ENCODE measurements at places on chromosomes 2 and 18.

- no peak for DNase-seq
Measured at GRCh38 chr2:190514676-190515075, 19.8 kb downstream of the NEMP2 start.

DNA sequence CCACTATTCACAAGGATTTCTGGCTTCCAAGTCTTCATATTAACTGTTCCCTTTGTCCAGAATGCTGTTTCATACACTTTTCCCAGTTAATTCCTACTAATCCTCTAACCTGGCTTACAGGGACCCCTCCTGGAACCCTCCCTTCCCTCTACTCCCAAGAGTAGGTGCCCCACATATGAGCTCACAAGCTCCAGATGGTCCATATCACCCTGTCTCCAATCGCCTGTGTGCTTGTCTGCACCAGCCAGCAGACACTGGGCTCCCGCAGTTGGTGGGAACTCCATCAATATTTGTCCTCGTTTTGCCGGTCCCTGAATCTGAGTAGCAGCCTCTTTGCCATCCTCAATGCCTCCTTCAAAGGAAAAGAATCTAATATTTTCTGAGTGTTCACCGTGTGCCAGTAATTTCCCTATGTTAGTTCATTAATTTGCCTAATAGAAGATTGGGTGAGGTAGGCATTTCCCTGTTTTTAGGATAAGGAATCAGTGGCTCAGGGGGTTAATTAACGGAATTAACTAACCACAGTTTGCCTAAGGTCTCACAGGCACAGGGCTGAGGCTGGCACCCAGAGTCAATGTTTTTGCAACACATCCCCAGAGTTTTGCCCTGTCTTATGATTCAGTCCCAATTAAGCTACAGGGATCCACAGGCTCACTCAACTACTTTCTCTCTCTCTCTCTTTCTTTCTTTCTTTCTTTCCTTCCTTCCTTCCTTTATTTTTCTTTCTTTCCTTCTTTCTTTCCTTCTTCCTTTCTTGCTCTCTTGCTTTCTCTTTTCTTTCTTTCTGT lies 141.6 kb upstream of the CYP1B1 start:
- DNase-seq, result no peak

- DNase-seq, result no peak
Measured at GRCh38 chr2:198639580-198639979, 818.2 kb downstream of the SATB2 start.

DNA sequence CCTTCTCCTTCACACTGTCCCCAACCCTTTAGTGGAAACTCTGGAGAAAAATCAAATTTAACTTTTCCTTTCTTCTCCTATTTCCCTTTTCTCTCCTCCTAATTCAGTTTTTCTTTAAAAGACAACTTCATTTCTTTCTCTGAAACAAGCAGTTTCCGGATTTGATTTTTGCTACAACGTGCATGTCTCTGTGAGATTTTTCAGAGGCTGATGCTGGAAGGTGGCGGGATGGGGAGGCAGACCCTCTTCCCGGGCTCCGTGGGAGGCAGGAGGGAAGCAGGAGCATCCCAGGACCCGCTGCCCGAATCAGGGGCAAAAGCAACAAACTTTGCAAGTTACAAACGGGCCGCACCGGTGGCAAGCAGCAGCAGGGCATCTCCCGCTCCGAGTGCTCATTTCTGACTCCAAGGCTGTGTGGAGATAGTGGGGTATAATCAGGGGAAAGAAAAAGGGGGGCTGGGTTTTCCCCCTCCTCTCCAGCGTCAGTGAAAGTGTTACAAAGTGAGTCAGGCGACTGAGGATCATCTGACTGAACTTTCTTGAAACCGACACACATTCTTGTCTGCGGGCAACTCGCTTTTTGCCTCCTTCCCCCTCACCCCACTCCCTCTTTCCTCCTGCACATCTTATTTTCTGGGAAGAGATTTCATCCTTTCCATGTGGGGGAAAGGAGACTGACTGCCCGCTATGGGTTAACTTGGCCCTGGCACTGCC lies 6.4 kb downstream of the ZEB2 start:
- no peak for DNase-seq

GRCh38 chr18:38076346-38077070 lies 510.9 kb upstream of the CELF4 start:
- no peak for DNase-seq

- no peak for DNase-seq
Measured at GRCh38 chr18:64474773-64475172, 325.9 kb upstream of the LINC00305 start.

- no peak for DNase-seq
Measured at GRCh38 chr2:12967804-12968203, 251.1 kb downstream of the TRIB2 start.

GRCh38 chr2:120567128-120567527 lies 168.5 kb upstream of the GLI2 start:
- DNase-seq, result no peak

GRCh38 chr18:50117863-50118262 lies 77.1 kb downstream of the MYO5B start:
- no peak for DNase-seq

GRCh38 chr2:1628893-1629292 lies 115.4 kb downstream of the PXDN start:
- peak; percentile 77 for DNase-seq

GRCh38 chr2:181632733-181633401 lies 24.0 kb downstream of the CERKL start:
- DNase-seq, result no peak

GRCh38 chr2:126049461-126049860 lies 606.5 kb upstream of the GYPC start:
- no peak for DNase-seq

DNA sequence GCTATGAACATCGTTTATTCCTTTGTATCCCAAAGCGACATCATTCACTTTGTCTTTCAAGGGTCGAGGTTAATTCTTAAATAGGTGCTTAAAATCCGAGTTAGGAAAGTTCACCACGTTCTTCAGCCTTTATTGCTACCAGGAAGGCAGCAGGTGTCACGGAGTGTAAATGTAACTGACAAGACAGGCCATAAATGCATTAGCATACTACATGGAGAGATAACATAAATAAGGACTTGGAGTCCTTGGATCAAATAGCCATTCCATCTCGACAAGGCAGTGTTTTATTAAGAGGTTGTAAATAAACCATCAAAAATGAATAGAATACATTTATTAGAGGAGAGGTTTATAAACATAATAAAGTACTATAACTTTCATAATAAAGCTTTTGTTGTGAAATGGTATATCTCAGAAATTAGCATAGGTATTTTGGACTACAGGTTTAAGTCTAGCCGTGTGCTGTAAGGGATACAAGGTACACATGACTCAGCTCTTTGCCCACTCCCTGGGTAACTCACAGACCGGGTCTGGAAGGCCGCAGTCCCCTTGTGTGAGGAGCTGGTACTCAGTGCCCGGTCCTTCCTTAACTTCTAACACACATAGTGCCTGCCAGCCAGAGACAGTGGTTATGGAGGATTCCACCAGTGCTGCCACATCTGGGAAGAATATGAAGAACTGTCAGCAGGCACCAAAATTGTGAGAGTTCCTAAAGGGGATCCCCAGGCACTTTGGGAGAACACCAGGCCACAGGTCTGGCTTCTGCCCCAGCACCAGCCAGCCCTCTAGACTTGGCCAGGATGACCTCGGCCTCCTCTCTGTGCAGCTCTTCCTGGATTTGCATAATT lies 29.4 kb downstream of the CAPN13 start:
- DNase-seq, result no peak

DNA sequence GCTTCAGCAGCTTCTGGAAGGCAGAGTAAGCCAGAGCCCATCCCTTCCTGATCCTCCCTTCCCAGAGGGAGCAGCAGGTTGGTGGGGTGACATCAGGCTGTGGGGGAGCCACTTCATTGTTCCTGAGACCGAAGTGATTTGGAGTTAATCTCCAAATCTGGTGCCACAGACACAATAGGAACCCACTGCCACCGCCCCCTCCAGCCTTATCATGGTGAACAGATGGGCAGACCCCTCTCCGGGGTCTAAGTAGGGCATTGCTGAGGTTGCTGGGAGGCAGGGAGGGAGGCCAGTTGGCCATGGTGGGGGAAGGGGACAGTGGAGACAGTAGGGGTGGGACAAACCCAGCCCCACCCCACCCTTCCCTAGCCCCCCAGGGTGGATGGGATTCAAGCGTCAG lies 25.6 kb upstream of the SLC35F6 start:
- no peak for DNase-seq

- no peak for DNase-seq
Measured at GRCh38 chr2:124996406-124996805, 971.3 kb downstream of the CNTNAP5 start.

DNA sequence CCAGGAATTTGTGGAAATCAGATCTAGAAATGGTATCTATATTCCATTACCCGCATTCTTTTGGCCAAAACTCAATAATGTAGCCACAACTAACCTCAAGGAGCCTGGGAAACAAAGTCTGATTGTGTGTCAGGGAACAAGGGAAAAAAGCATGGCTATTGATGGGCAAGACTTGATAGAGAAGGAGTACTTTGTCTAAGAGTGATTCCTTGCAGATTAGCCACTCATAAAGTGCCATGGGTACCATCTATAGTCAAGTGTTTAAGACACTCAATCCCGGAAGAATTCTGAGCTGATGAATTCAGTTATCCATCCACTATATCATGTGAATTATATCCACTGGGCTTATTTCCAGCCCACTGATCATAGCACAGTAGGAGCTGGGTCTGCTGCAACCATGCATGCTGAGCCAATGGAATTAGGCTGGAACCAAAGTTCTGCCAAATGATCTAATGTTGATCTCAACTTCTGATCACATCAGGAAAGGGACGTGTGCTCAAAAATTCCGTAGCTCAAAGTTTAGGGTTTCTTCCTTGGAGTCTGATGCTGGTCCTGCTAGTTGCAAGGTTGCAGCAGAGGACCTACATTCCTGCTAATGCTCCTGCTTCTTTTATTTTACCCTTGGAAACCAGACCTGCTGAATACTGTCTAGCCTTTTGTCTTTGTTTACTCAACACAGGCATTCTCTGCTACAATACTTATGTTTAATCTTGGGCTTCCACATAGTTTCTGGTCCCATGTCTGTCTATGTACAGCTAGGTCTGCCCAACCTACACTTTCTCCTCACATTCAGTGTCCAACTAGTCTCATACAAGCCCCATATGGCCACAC lies 629.7 kb downstream of the IRS1 start:
- no peak for DNase-seq

GRCh38 chr2:197028230-197028629 lies 101.7 kb upstream of the PGAP1 start:
- no peak for DNase-seq

GRCh38 chr2:161204846-161205245 lies 44.6 kb downstream of the TANK start:
- DNase-seq, result no peak

- no peak for DNase-seq
Measured at GRCh38 chr2:228037915-228038314, 143.6 kb downstream of the SPHKAP start.

- DNase-seq, result no peak
Measured at GRCh38 chr2:48362515-48362914, 167.4 kb upstream of the STON1 start.

DNA sequence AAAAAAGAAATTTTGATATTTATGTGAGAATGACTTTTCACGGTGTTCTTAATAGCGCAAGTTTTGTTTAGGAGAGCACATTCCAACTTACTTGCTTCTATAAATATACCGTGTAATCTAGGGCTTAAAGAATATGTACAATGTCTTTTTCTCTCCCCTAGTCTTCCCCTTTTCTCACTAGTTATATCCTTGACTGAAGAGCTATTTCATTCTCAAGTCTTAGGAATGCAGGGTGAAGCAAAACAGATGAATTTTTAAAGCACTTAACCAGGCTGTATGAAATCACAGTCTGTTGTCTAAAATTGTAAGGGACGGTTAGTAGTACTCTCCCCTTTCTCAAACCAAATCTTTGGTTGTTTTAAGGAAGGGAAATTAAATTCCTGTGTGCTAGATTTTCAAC lies 29.6 kb upstream of the SLC30A6 start:
- no peak for DNase-seq

GRCh38 chr2:95389245-95390119 lies 13.0 kb upstream of the FAHD2A start:
- DNase-seq, result peak; percentile 41

DNA sequence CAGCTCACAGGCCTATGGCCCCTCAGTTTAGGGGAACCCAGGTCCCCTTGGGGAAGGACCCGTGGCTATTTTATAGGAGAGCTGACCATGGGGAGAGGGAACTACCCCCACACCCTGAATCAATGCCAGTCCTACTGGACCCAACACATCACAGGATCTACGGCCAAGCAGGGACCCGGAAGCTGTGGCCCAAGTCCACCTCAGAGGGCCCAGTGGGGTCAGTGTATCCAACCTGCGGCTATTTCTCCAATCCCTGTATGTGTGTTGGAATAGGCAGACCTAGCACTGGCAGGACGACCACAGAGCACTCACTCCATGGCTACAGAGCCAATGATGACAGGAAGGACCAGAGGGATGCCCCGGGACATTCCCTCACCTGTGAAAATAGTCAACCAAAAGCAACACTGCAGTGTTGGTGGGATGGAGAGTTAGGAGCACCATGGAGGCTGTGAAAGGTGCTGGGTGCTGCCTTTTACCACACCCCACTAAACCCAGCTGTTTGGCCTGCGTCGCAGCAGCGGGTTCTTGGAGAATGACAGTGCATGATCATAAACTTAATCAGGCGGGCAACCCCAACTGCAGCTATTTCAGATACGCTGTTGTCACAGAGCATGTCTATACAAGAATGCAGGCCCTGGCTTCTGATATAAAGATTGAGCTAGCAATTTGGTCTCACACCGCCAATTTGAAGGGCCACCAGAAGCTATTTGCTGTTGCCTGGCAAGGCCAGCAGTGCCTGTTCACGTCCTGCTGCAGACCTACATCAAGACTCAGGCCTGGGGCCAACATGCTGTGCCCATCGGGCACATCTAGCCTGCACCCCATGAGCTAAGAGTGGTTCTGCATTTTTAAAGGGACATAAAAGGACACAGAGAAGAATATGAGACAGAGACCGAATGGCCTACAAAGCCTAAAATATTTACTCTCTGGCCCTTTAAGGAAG lies 110.4 kb downstream of the EIPR1 start:
- DNase-seq, result no peak

DNA sequence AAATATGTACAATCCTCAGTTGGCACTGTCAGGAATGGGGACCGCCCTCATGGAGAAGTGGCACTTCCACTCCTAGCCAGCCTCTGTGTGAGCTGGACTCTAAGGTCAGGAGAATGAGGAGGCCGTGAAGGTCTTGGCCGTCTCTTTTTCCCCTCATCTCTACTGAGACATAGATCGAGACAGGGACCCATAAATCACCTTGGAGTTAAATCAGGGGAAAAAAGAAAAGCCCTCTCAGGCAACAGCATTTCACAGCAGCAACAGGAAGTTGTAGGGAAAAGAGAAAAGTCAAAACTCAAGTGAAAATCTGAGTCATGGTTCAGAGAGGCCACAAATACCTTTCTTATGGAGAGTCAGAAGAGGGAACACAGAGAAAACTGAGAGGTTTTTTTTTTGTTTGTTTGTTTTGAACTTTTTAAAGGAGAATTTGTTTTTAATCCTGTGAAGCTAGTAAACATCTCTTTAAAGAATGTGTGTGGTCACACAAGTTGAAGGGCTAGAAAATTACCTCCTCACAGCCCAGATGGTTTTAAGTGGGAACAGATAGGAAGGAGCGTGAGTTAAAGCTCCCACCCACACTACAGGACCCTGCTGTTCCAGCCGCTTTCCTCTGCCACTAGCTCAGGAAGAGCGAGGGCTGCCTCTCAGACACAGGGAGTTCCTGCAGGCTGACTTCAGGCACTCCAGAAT lies 30.6 kb upstream of the CYP1B1 start:
- DNase-seq, result no peak

GRCh38 chr2:24009680-24010476 lies at the start of gene MFSD2B:
MFSD2B (plus strand) TSS chr2:24010085; CDS start chr2:24010097, 12 bp downstream.
- no peak for DNase-seq

- DNase-seq, result no peak
Measured at GRCh38 chr2:237256887-237257286, 157.1 kb downstream of the COL6A3 start.

GRCh38 chr2:137056704-137057103 lies 291.4 kb downstream of the THSD7B start:
- DNase-seq, result no peak
